HFFc6 (cell line): ENCODE measurements at places on chromosomes 2 and 18.

- no peak for DNase-seq
Observed at GRCh38 chr2:228503731-228504130, 322.2 kb upstream of the SPHKAP start.

GRCh38 chr2:107354175-107354574 lies 468.2 kb upstream of the ST6GAL2 start:
- no peak for DNase-seq

DNA sequence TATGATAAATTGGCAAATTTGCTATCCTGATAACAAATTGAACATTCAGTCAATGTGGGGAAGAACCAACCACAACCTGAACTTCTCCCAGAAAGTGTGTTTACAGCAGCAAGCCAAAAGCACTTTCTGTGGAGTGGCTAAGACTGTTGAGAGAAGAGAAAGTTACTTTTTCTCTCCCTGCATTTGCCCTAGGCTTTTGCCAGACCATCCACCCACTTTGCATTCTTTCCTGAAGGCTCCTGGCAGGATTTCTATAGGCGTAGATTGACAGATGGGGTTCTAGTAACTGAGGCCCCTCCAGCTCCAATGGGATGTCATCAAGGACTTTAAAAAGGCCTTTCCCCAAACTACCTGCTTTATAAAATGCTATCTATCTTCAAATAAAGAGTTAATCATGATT lies 215.2 kb downstream of the GULP1 start:
- DNase-seq = no peak

DNA sequence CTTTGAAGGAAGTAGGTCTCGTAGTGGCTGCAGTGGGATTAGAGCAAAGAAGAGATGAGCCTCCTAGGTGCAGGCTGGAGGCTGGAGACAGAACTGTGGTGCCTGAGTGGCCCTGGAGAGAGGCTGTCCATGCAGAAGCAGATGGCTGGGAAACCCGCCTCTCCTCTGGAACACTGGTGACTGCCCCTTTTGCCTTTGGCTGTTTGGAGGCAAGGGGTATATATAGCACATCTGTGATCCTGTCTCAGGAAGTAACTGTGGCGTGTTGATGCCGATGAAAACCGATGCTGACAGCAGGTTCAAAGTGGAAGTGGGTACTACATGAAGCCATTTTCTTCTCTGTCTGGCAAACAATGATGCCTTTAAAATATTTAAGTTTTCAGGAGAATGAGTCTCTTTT lies 43.5 kb downstream of the SLC9A2 start:
- DNase-seq = no peak

DNA sequence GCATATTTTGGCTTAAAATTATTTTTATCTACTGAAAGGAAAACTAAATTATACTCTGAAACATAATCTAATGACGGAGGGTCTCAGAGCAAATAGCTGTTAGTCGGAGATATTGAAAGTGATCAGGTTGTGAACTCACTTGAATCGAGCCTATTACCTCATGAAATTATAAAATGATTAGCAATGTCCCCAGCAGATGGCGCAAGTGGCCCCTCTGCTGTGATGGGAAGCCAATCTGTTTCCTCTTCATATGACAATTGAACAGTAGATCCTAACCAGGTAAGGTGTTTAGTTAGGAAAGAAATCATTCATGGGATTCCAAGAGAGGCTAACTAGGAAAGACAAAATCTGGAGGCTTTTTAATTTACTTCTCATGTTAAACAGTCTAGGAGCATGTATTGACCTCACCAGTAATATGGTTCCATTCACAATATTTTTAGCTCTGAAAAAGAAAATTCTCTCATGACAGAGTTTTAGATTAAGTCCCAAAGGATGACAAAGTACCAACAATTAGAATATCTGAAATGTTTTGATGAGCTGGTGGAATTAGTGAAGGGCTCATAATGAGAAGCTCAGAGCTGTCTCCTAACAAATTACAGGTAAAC lies 29.9 kb upstream of the MPPE1 start:
- peak; percentile 49 for DNase-seq

DNA sequence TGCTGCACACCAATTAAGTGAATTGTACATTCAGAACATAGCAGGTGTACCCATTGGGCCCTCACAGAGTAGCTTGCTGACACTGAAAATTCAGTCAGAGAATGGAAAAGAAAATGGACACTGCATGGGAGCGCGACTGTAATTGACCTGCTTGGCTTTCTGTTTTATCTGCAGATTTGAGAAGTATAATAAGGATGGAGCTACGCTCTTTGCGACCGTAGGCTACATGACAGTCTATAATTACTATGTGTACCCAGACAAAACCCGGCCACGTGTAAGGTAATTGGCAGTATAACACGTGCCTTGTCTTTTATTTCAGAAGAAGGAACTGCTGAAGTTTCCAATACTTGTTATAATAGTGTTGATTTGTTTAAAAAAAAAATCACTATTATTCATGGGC lies 33.5 kb upstream of the METAP1D start:
- DNase-seq = no peak

DNA sequence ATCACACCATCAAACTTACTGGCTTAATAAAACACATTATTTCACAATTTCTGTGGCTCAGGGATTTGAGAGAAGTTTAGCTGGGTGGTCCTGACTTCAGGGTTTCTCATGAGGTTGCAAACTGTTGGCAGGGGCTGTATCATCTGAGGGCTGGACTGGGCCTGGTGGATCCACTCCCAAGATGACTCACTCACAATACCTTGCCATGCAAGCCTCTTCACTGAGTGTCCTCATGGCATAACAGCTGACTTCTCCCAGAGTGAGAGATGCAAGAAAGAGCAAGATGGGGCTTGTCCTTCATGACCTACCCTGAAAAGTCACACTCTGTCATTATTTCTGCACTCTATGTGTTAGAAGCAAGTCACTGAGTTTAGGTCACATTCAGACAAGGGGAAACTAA lies 73.8 kb downstream of the AQP4 start:
- DNase-seq = no peak

DNA sequence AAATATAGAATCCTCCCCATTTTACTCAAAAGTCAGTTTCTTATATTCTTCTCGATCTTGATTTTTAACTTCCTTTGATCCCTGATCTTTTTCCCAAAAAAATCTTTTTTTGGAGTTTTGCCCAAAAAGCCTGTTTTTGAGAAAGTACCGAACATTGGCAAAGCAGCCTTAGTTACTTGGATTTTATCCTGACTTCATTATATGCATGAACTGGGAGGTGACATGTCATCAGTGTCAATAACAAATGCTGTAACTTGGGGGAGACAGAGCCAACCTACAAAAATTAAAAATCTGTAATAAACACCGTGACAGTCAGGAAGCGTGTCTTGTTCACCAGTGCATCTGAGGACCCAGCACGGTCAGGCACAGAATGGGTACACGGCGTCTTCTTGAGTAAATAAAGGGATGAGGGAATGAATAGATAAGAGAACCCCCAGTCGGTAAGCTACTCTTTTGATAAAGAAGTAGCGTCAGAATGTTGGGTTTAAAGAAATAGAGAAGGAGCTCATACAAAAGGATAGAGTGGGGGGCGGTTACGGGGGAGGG lies 24.9 kb downstream of the TRAPPC12 start:
- no peak for DNase-seq

DNA sequence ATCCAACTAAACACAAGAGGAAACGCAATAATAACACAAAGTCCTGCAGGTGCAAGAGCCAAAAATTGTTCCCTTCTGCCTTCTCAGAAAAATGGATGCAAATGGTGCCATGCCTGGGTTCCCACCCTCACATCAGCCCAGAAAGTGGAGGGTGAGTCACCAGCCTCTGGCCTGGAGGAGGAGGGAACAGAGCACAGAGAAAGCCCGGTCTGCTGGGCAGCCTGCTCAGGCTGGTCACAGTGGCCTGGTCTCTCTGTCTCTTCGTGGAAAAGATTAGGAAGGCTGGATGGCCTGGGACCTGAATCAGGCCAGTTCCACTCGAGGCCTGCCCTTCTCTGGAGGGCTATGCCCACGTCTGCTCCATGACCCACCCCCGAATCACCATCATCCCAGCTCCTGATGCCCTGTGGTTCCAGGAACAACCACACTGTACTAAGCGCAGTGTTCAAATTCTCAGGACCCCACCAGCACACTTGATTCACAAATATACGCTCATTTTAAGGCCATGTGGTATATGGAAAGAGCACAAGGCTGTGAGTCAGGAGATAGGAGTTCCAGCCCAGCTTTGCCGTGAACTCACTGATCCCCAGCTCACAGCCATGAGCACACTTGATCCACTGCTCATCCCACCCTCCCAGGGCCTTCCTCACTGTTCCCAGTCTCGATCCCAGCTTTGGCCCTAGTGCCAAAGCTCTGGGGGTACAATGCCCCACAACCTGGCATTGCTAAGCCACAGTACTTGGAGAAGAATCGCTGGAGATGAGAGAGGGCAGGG lies 82.1 kb downstream of the ZBTB7C start:
- DNase-seq = peak; percentile 28

GRCh38 chr18:46497129-46497528 lies 159.9 kb downstream of the LOXHD1 start:
- DNase-seq = no peak

DNA sequence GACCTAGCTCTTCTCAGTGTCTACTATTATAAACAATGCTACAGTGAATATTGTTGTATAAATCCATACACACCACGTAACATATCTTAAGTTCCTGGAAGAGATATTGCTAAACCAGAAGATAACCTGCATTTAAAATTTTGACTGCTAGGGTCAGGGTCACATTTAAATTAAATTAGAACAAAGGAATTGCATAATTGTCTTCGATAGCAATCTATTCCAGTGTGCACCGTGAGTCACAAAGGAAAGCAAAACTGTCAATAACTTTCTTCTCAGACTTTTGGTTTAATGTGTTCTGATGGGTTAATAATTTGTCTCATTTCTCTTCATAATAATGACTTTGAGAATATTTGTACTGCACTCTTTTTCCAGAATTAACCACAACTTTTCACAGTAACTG lies 4.2 kb downstream of the GEN1 start:
- DNase-seq = no peak

DNA sequence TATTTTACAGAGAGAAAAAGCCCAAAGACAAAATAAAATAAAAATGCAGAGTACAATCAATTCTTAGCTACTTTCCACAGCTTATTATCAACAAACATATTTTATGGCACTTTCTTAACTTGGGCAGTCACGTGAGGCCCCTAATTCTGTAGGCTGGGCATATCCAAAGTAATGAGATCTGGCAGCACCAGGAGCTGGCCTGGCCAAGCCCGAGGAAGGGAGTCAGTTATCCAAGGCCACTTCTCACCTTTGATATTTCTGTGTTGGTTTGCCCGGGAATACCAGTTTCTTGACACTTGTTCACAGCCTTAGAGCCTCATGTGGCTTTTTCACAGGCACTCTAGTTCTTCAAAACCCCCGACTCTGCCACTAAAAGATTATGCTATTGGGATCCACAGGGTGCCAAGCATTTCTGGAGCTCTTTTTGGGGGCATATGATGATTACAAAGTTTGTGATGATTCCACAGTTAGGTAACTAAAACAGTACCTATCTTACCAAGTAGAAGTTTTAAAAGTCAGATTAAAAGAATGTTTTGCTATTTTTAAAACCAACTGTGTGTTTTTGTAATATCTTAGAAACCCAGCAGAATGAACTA lies 90.4 kb downstream of the MEP1B start:
- DNase-seq = no peak

DNA sequence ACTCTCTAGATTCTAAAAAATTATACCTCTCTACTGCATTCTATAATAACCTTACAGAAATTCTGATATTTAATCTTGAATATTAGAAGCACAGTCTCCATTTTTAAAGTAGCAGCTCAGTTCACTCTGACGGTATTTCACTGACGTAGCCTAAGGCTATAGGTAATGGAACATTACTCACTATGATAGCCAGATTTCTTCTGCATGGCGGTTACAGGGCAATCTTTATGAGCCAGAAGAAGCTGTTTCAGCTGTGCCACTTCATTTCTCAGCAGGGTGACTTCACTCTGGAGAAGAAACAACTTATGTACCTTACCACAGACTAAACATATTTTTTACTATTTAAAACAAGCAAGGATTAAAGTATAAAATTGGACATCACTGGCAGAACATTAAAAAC lies 75.3 kb upstream of the CHN1 start:
- no peak for DNase-seq

GRCh38 chr2:1282552-1282951 lies 130.7 kb upstream of the TPO start:
- DNase-seq = no peak

GRCh38 chr2:10002681-10003080 lies 40.7 kb upstream of the KLF11 start:
- no peak for DNase-seq

DNA sequence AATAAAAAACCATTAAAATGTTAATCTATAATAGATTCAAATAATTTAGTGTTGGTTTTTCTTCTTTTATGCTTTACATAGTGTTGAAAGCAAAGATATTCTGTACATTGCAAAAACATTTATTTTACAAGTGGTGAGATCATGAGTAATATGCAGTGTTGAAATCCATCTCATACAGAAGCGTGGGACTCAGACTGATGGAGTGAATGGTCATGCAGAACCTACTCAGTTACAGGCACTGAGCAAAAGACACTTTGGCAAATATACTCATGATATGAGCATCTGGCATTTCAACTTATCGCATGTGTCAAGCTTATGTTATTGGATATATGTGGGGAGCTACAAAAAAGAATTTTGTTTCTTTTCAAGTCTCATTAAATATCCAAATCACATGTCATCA lies 620.2 kb upstream of the NETO1 start:
- DNase-seq = peak; percentile 4

GRCh38 chr2:218024871-218025270 lies 22.1 kb upstream of the TNS1 start:
- DNase-seq = no peak

DNA sequence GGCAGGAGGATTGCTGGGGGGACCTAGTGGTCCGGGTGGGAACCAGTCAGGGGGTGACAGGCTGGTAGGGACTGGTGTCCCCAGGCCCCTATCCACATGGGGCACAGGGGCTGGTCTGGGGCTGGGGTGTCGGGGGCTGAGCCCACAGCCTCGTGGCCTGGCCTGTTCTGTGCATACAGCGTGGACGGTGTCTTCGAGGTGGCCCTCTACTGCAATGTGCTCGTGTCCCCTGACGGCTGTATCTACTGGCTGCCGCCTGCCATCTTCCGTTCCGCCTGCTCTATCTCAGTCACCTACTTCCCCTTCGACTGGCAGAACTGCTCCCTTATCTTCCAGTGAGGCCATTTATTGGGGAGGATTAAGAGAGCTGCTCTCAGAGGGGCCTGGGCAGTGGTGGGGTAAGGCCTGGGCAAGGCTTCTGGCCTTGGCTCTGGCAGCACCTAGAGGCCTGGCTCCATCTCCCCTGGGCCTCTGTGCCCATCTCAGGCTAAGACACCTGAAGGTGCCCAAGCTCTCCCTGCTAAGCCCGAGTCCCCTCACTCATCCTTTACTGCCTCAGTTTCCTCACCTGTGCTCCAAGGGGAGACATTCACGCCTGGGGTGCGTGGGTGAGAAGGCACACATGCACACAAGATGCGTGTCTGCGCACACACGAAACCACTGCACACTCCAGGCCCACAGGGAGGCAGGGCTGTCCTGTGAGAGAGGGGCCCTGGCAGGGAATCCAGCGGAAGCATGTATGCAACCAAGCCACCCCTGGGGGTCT lies 1.9 kb downstream of the CHRNG start:
- no peak for DNase-seq
